Kasumi-1 (cell line): ENCODE measurements at places on chromosomes 7 and 10.

GRCh38 chr7:102434039-102434486 lies 688 bp downstream of the ORAI2 start:
- no peak for DNase-seq

DNA sequence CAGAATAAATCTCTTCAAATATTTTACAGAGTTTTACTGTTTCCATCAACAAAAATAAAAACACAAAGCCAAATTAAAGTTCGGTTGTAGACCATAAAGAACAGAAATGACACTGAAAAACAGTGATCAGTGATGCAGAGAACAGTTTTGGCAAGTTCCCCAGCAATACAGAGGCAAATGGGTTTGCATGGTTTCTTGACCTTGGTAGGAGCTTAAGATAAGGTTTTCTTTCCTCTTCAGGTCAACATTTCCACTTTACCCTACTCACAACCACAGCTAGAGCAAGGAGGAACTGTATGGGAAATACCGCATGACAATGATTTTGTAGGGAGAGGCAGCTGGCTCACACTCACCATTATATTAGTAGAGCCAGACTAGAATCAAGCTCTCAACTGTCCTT lies 199.5 kb downstream of the SH2D4B start:
- DNase-seq, result no peak

GRCh38 chr10:47421057-47421952 lies 37.2 kb upstream of the ZNF488 start:
- no peak for DNase-seq

GRCh38 chr7:116173051-116174028 lies 37.0 kb upstream of the TES start:
- DNase-seq, result peak; percentile 72

GRCh38 chr10:101355072-101355706 lies 1.2 kb downstream of the BTRC start:
- DNase-seq, result no peak

GRCh38 chr10:100489396-100489795 lies 26.6 kb downstream of the WNT8B start:
- no peak for DNase-seq

- DNase-seq, result no peak
These were observed 987 bp downstream of the INA start for GRCh38 chr10:103277713-103278536.

DNA sequence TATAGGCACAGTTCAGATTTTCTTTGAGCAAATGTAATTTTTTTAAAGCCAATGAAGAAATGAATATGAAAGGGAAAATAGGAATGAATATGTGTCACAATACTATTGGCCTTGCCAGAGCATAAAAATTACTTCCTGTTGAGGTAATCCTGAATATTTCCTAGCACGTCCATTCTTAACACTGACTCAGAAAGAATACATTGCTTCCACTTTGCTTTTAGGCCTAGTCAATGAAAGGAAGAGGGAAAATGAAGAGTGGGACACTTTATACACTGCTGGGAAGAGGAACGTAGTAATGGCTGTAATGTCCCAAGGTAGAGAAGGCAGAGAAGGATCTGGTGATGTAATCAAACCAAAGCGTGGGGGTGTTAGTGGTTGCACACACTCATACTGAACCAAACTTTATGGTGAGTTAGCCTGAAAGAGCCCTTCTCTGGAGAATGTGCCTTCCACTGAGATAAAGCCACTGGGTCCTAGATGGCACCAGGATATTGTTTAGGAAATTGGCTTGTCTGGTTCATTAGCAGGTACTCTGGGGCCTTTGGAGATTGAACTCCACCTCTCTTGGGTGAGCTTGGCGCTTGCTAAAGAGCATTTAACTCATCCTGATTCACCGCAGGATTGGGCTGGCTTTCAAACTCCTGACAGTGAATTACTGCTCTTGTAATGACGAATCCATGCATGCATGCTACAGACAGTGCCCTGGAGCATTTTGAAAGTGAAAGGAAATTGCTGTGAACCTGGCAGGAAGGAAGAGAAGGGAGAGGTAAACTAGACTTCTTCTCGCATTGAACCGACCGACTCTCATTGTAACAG lies 254.9 kb downstream of the KIAA1217 start:
- no peak for DNase-seq
